RCC 7860 (cell line): ENCODE measurements at places on chromosomes 1 and 21.

- no peak for DNase-seq
Measured at GRCh38 chr1:182460550-182460951, 10.6 kb downstream of the RGSL1 start.

DNA sequence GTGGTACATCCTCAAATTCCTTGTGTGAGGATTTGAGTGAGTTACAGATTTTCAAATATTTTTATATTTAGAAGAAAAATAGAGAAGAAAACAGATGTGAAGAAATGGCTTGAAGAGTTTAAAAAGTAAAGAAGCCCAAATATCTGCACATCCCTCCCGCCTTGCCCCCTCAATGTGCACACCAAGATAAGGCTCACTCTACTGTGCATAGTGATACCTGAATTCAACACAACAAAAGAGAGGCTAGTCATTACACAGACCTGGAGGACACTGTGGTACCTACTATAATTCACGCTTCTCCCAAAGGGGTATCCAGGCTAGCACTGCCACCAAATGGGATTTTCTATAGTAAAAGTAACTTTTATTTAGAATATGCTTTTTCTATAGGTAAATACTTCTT, 44.0 kb upstream of the SYT2 start:
- DNase-seq: no peak

DNA sequence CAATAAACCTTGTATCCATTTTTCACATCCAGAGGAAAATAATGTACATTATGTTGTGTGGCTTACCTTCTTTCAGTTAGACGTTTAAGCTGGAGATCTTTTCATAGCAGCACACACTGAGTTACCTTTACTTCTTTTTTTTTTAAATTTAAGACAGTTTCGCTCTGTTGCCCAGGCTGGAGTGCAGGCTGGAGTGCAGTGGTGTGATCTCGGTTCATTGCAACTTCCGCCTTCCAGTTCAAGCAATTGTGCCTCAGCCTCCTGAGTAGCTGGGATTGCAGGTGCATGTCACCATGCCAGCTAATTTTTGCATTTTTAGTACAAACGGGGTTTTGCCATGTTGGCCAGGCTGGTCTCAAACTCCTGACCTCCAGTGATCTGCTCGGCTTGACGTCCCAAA, 7.4 kb upstream of the CAMTA1 start:
- DNase-seq: no peak

- no peak for DNase-seq
Measured at GRCh38 chr1:38613996-38614395, 245.6 kb downstream of the RRAGC start.

DNA sequence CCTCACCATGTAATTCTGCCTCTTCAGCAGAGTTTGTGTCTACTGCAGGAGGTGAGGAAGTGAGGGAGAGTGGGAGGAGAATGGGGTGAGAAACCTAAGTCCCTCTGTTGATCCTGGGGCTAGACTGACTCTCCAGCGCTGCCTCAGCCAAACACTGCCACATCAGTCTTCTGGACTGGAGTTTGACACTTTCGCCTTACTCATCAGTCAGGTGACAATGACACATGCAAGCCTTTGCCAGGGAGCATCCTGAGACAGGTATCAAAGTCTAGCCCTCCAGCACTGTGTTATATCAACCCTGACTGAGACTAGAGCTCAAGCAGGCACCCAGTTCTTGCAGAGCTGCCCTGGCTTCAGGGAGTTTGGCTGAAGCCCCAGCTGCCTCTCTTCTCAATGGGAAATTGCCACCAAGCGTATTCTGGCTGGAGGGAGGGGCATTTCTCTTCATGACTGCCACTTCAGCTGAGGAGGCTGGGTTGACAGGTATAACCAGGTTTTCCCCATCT, 33.3 kb upstream of the SUCO start:
- DNase-seq: peak; percentile 50

DNA sequence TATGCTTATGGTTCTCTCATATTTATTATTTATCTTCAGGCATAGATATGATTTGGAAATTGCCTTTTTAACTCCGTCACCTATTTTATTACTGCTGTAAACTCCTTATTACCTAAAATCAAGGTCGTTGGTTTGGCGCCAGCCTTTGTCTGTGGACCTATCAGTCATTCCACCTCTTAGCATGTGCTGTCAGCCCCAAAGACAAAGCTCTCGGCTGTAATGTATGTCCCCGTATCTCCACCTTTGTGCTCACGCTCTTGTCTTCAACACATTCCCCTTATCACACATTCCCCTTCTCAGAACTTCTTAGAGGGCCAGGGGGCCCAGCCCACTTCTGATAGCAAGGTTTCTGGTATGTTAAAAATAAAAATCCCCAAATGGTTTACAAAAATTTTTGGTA, 342.2 kb downstream of the RYR2 start:
- no peak for DNase-seq

DNA sequence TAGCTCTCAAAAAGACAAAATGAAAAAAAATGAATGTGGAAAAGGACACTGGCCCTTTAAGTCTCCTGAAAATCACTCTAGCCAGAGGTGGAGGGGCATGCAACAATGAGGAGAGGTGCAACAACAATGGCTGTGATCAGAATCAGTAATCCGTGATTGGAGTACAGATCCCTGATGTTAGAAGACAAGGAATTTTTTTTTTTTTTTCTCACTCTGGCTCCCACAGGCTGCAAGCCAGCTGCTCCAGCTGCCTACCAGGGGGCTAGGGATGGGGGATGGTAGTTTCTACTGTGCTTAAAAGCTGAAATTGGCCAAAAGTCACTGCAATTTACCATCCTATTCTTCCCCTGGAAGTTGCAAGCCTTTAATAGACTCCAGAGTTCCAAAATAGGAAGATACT, 54.5 kb downstream of the STYXL2 start:
- DNase-seq: no peak

GRCh38 chr1:167263819-167264464, 43.3 kb downstream of the POU2F1 start:
- peak; percentile 10 for DNase-seq

DNA sequence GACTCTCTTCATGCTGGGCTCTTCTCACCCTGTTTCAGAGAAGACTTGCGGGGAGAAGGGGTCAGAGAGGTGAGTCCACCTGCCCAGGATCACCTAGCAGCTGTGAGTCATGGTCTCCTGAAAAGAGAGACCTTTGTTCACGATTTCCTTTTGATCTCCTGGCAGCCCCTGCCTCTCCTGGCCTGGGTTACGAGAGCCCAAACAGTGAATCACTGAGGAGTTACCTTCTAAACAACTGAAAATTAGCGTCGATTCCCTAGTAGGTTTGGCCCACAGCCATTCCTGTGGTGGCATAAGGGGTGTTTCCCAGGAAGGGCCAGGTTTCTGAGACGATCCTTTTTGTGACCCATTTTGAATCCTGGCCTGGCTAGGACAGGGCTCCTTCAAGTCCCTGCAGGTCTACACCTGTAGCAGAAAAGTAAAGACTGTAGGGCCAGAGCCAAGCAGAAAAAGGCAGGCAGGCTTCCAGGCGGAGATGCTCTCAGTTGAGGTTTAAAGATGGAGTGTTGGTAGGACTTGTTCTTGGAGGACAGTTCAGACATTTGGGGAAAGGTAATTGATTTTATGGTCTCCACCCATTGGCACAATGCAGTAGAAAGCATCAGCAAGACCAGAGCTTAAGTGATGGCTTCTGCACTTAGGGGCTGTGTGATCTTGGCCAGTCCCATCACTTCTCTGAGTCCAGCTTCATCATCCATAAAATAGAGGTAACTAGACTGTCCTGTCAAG, 2.1 kb upstream of the PLA2G2E start:
- no peak for DNase-seq

DNA sequence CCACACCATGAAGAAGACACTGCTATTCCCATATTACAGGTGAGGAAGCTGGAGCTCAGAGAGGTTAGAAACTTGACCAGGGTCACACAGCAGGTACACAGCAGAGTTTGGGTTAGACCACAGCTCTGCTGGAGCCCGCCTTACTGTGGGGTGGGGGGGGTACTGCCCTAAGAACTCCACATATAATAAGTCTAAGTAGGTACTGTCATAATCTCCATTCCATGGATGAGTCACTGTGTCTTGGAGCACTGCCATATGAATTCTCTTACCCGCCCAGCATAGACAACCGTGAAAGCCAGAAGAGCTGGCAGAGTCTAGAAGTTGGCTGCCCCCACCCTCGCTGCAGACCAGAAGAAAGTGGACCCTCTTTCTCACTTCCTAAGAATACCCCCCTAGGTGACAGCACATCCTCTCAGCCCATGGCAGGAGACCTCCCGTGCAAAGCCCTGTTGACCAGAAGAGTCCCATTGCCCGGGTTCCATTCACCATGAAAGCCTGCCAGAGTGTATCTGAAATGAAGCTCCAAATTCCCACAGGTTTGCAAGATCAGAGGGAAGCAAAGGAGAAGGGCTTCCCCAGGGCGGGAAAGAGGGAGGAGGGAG, 5.2 kb upstream of the PLA2G2D start:
- DNase-seq: peak; percentile 73

- no peak for DNase-seq
Measured at GRCh38 chr1:43565600-43566360, 35.1 kb downstream of the PTPRF start.

GRCh38 chr1:18398791-18399530, 81.8 kb upstream of the KLHDC7A start:
- DNase-seq: no peak

- DNase-seq: no peak
Measured at GRCh38 chr1:10764296-10764798, 32.1 kb downstream of the CASZ1 start.

- no peak for DNase-seq
Measured at GRCh38 chr1:16209847-16210407, 2.5 kb downstream of the ARHGEF19 start.

- no peak for DNase-seq
Measured at GRCh38 chr1:118485757-118486156, 300.7 kb upstream of the SPAG17 start.

DNA sequence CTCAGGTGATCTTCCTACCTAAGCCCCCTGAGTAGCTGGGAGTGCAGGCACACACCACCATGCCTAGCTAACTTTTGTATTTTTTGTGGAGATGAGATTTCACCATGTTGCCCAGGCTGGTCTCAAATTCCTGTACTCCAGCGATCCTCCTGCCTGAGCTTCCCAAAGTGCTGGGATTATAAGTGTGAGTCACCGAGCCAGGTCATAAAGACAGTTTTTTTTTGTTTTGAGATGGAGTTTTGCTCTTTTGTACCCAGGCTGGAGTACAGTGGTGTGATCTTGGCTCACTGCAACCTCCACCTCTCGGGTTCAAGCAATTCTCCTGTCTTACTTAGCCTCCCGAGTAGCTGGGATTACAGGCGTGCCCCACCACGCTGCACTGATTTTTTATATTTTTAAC, 42.1 kb downstream of the KIF1B start:
- peak; percentile 36 for DNase-seq

DNA sequence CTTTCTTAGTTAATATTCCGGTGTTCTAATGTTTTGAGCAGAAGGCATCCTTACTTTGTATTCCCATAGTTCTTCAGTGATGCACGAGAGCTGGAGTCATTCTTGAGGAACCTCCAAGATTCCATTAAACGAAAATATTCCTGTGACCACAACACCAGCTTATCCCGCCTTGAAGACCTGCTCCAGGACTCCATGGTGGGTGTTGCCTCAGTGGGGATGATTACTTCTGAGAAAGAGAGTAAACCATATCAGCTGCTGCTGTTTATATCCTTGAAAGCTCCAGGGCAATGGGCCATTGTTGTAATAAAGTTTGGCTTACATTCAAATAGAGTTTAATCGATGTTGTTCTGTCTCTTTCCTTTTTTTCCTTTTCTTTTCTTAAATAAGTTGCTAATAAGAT, 93.1 kb downstream of the MACF1 start:
- DNase-seq: no peak

DNA sequence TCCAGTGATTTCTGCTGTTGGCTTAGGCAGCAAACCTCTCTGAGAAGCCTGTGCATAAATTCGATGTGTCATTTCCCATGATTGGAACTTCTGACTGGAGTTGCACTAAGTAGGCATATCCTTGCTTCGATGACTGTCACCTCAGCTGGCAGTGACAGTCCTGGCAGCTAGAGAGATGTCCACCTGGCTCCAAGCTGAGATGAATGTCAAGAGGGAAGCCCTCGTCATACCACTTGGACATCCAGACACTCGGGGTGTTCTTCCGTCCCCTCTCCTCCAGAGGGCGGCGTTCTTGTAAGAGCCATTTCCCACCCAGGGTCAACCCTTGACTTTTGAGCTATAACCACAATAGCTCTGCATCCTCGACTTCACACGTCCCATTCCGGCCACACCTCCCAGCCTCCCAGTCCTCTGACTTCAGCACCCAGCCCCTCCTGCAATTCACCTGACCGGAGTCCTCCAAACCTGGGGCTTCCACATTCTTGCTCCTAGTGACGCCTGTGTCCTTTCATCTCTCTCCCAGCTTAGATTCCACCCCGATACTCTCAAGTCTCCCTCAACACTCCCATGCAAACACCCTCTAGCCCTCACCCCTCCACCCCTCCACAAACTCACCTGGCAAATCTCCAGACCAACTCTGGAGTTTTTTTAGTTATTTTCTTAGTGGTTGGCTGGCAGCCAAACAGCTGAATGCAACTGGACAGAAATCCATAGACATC, 17.3 kb downstream of the CA6 start:
- DNase-seq: peak; percentile 43

GRCh38 chr21:36202726-36203602, 46.3 kb downstream of the DOP1B start:
- no peak for DNase-seq

GRCh38 chr1:10839188-10839770, 42.8 kb upstream of the CASZ1 start:
- no peak for DNase-seq

- peak; percentile 34 for DNase-seq
Measured at GRCh38 chr1:31523769-31524168, 52.5 kb upstream of the TINAGL1 start.
